ENCODE measurements at places on chromosomes 11 and 22.

DNA sequence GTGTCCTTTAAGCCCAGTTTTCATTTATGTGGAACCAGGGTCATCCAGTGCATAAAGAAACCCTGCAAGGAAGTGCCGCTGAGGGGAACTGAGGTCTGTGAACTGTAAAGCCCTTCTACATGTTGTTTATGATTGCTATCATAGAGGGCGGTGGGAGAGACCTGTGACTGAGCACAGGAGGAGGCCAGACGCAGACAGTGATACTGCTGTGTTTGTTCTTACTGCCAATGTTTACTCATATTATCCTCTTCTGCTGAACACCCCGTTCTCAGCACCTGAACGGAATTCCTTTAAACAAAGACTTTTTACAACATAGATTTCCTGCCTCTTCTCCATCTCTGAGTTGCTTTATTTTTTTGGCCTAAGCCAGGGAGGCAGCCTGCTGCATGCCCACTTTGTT, 967 bp upstream of the GALNT18 start:
- DNase-seq, result no peak

GRCh38 chr11:33829430-33830141, 55.3 kb upstream of the FBXO3 start:
- DNase-seq, result peak; percentile 53

DNA sequence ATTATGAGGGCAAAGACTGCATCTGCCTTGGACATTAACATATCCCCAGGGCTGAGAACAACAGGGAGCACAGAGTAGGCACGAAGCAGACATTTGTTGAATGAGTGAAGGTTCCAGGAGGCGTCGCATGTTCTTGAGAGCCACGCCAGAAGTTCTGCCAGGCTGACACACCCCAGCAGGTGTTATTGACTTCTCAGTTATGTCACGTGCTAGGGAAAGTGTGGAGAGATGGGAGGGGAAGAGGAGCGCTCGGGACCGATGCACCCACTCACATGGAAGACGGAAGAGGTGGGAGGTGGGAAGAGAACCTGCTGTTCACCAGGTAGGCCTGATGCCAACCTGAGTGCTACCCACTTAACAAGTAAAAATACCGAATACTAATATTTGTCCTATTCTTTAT, 232.8 kb downstream of the LARGE1 start:
- no peak for DNase-seq

DNA sequence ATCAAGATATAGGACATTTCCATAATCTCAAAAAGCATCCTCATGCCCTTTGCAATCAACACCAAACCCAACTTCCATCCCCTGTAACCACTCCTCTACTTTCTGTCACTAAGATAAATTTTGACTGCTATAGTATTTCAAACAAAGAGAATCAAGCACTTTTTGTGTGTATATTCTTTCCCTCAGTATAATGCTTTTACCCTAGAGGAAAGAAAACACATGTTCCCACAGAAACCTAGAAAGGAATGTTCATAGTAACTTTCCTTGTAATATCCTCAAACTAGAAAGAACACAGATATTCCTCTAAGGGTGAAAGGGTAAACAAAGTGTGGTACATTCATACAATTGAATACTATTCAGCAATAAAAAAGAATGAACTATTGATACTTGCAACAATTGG, 5.5 kb upstream of the PATE1 start:
- no peak for DNase-seq

DNA sequence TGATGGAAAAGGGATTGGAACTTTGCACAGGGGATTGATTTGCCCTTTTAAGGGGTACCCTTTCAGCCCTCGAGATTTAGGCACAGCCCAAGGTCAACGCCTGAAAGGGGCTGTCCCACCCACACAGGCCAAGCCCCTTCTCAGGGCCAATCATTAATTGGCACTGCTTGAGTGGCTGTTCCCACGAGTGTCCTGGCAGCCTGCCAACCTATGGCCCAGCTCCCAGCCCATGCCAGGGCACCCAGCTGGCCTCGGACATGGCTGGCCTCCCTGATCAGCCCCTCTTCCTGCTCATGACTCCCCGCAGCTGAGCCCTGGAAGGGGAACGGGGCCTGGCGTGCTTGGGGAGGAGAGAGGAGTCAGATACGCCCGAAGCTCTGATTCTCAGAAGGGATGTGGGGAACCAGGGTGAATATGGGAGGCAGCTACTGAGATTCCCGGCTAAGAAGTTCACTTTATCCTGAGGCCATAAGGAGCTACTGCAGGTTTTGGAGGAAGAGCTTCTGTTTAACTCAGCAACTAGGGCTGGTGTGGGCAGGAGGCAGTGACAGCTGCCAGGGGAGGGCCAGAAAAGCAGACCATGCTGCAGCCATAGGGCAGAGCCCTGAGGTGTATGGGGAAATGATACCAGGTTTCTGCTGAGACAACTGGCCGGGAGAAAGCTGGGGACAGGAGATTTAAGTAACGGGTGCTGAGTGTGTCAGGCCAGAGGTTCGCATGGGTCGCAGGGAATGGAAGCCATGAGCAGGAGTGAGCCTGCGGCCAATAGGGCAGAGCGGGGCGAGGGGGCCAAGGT, 30.0 kb downstream of the WNT7B start:
- no peak for DNase-seq

DNA sequence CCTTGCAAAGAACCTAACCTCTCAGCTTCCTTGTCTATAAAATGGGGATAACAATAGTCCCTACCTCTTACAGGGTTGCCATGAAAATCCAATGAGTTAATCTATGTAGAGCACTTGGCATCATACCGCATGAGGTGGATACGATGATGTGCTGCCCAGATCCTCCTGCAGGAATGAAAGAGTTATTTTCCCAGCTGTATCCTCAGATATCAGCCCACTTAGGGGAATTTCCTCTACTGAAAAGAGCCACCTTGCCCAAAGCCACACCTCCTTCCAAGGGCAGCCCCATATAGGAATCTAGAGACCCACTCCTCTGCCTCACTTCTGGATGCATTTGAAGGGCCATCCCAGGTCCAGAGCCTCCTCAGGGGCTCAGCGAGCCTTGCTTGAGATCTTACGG, 128.4 kb downstream of the CCDC81 start:
- no peak for DNase-seq

- no peak for DNase-seq
These were observed 3.5 kb upstream of the ASRGL1 start for GRCh38 chr11:62333768-62334167.

DNA sequence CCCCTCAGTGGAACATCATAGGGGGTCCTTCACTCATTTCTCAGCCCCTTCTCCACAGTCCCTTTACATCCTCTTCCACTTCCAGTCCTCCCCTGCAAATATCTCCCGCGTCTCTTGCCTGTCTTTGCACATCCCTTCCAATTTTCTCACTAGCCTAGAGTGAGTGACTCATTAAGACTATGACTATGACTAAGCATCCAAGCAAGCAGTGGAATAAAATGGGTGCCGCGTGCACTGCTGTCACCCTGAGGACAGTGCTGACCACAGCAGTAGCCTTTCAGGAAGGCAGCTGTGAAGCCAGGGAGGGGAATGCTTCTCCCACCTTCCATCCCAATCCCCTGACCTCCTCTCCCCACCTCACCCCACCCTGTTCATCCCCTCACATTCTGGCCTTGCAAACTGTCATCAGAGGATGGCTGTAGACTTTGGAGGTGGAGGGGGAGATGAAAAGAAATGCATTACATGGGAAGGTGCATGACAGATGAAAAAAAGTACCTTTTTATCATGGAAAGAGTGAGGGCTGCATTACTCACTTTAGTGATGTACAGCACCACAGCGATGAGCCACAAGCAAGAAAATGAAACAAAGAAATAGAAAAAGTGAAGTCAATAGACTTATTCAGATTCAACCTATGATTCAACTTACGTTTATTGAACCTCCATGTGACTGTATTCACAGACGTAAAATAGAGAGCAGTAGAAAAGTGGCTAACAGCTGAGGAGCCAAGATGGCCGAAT, 948.2 kb downstream of the NTM start:
- no peak for DNase-seq

DNA sequence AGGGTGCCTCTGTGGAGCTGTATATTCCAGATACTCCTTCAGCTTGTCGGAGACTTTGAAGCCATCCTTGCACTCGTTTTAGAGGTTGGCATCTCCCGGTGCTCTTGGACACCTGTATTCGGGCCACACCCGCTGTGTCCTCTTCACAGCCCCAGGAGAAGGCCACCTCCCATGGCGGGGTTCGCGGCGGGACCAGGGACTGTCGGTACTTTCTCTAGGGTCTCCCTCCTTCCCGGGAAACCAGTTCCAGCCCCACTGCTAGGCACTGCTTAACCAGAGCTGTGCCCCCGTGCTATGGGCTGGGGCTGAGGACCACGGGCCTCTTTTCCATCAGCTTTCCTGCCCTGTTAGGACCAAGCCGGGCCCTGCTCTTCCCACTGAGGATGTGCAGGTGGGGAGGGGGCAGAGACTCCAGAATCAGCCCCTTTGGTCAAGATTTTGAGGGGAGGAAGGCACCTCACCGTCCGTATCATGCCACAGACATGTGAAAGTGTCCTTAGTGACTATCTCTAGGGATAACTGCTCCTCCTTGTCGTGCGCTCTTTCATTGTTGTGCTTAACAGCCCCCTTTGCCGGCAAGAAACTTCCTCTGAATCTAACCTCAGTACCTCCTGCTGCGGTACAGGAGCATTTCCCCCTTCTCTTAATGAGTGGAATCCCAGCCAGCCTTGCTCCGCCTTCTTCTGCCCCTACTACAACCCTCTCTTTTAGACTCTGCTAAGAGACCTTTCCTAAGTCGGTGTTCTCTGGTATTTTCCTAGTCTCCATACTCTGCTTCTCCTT, 1.2 kb upstream of the B3GAT1 start:
- no peak for DNase-seq

- DNase-seq, result no peak
These were observed 6.0 kb downstream of the ESS2 start for GRCh38 chr22:19138217-19139000.

DNA sequence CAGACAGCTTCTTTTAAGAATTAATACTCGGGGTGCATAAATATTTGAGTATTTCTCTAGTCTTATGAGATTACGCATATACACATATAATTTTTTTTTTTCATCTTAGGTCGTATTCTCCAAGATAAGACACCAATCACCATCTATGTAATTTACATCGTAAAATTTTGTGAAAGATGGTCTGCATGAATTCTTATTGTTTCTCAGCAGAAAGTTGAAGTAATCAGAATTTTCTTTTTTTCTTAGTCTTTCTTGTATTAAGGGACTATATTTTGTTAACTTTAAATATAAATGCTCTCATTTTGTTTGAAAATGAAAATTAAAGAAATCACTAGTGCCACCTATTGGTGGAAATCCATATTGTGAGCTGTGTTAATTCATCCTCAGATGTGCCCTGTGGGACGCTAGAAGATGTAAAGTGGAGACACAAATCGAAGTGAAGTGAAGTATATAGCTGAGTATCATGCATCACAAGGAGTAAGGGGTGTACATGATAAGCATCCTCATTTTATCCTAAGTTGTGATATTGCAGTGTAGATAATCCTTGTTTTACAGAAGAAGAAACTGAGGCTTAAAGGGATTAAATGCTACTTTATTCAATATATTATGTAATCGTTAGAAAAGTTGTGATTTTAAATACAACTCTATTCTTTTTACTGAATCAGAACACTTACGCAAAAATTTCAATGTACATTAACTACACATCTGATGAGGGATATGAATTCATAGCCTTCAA, 2084.3 kb downstream of the LRRC4C start:
- no peak for DNase-seq

DNA sequence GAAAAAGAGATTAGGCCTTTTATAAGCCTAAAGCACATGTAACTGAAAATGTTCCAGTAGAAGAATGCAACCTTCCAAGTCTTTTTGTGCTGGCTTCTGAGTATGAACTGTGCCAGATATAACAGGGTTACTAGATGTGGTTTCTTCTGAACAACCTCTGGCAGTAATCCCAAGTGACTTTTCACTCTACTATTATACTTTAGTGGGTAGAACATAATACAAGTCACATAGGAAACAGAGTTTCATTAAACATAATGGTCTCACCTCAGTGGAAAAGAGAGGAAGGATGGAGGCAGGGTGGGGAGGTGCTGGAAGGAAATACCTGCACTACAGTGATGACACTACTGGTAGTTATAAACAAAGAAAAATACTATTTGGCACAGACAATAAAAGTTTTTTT, 81.3 kb downstream of the PHF21A start:
- no peak for DNase-seq

DNA sequence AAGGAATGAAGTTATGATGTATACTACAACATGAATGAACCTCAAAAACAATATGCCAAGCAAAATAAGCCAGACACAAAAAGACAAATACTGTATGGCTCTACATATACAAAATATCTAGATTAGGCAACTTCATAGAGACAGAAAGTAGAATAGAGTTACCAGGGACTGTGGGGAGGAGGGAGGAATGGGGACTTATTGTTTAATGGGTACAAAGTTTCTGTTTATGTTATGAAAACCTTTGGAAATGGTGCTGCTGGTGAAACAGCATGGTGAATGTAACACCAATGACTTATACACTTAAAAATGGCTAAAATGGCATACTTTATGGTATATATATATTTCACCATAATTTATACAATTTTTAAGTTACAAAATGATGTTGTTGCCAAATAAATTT, 4.1 kb downstream of the AQP11 start:
- no peak for DNase-seq

GRCh38 chr22:21752276-21752675, 16.7 kb upstream of the YPEL1 start:
- no peak for DNase-seq

DNA sequence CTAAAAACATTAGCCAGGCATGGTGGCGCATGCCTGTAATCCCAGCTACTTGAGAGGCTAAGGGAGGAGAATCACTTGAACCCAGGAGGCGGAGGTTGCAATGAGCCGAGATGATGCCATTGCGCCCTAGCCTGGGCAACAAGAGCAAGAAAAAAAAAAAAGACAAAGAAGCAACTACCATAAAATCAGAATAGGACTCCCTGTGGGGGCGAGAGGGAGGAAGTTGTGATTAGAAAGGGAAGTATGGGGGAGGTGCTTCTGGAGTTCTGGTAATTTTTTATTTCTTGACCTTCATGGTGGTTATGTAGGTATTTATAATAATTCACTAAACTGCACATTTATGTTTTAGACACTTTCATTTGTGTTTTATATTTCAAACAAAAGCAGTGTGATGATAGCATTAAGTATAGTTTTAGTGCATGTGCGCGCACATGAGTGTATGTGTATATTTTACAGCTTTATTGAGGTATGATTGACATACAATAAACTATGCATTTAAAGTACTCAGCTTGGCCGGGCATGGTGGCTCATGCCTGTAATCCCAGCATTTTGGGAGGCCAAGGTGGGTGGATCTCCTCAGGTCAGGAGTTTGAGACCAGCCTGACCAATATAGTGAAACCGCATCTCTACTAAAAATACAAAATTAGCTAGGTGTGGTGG, 43.5 kb downstream of the SIK2 start:
- DNase-seq, result no peak

GRCh38 chr22:39663751-39664150, 93.2 kb downstream of the CACNA1I start:
- no peak for DNase-seq

DNA sequence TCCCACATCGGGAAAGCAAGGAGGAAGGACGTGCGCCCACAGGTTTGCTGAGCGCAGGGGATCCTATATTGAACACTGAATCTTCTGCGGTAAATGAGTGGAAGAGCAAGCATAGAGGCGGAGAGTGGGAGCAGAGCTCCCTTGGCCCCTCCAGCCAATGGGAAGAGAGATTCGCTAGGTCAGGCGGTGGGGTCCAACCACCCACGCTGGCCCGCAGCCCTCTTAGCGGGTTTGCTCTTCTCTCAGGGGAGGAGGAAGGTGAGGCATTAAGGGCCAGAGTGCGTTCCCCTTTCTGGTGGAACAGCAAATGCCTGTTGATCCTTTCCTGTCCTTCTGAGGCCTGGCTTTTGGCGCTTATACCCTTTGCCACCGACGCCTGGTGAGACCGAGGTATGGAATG, 10.6 kb downstream of the NLRP14 start:
- no peak for DNase-seq

GRCh38 chr22:35578836-35579575, 38.1 kb downstream of the MB start:
- DNase-seq, result no peak

Data from stimulated activated CD4-positive, alpha-beta T cell treated with anti-CD3 and anti-CD28 coated beads, Interleukin-4, amount 100 ng/mL, for 1 hour (primary cell).